ENCODE measurements at places on chromosomes 3 and 15.

DNA sequence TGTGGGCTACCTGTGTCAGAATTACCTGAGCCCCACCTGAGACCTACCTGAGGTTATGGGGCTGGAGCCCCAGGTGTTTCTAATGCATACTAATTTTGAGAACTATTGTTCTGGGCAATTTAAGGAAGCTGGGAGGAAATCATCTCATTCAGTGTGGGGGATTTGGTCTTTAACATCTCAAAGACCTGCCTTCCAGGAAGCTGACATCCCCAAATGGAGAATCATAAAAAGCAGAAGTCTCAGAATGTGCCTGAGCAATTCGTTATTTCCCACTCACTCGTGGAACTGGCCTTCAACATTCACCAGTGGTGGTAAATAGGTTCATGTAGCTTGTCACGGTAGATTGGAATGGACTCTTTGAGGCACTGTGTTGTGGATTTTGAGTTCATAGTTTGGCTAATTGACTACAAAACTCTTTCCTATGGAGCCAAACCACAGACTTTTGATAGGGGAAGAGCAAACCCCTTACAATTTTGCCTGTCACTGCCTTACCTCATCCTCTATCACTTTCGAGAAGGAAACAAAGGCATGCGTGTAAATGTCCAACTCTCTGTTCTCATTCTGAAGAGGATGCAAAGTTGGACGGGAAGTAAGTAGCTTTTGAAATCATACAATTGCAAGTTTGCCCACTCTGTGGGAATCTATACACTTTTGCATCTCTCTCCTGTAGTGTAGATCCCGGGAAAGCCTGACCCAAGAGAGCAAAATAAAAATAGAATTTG is 521.0 kb upstream of the MDFIC2 start:
- no peak for DNase-seq

DNA sequence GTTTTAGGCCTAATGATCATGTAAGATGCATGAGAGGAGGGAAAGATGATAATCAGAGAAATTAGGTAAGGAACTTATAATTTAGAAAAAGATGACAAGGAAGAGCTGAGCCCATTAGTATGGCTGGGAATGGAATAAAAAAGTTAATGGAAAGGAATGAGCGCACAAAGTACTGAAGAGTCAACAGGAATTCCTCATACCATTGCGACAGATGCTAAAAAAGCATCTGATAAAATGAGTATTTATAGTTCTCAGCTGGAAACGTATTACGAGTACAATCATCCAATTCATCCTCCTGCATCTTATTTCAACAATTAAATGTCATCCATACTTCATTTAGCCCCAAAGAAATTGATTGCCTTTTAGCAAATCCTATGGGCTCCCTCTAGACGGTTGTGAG is 58.9 kb downstream of the TMCC1 start:
- no peak for DNase-seq

GRCh38 chr3:111850537-111850936 is 8.5 kb upstream of the PHLDB2 start:
- no peak for DNase-seq

DNA sequence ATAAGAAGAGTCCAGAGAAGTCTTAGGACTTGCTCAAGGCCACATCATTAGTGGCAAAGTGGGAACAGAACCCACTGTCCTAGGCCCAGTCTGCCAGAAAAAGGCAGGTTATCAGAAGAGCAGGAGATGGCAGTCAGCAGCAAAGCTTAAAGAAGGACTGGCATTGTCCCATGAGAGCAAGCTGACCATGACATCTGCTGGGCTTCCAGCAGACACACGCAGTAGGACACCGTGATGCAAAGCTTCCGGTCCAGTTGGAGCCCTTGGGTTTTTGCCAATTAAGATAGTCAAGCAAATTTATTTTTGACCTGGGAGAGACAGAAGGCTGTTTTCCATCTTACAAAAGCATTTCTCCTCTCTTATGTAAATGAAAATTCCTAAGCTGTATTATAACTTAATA is 42.1 kb downstream of the ZBTB38 start:
- no peak for DNase-seq

- no peak for DNase-seq
Measured at GRCh38 chr3:14166877-14167603, 11.4 kb downstream of the XPC start.

GRCh38 chr3:125203731-125204130 is 8.8 kb downstream of the SLC12A8 start:
- DNase-seq: no peak

DNA sequence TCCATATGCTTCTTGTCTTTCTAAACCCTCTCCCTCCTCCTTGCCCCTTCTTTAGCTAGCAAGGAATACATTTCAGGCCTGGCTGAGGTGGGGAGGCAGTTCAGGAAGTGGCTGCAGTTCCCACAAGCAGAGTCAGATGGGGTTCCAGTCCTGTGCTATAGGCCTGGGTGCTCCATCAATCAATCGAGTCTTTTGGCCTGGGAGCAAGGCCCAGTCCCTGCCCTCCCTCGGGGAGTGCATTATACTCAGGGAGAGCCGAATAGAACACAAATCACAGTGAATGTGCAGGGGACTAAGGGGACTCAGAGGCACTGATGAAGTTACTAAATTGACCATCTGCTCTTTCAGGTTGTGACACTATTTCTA is 58.0 kb upstream of the HERC1 start:
- no peak for DNase-seq

- no peak for DNase-seq
Measured at GRCh38 chr3:119831022-119831421, 49.1 kb downstream of the NR1I2 start.

DNA sequence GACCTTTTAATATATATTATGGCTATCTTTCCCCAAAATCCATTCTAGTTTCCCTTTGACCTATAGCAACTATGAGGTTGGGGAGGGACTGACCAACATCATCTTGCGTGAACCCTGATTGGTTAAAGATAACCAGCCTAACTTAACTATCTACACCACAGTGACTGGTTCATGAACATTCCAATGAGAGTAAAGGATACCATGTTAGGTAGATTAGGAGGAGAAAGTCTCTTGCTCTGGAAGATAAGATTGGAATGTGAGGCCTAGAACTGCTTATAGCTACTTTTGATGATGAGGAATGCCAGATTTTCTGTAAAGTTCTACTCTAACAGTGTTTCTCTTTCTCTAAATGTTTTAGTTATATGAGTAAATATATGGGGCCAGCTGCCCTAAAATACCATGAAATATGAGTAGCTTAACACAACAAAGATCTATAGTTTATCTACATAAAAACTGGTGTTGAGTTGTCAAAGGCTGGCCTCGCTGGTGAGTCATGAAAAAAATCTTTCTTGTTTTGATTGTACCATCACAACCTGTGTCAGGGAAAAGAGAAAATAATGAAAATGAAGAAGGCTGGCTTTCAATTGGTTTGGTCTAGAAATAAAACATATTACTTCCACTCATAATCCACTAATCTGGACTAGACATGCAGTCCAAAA is 481.4 kb downstream of the NSUN3 start:
- DNase-seq: no peak

DNA sequence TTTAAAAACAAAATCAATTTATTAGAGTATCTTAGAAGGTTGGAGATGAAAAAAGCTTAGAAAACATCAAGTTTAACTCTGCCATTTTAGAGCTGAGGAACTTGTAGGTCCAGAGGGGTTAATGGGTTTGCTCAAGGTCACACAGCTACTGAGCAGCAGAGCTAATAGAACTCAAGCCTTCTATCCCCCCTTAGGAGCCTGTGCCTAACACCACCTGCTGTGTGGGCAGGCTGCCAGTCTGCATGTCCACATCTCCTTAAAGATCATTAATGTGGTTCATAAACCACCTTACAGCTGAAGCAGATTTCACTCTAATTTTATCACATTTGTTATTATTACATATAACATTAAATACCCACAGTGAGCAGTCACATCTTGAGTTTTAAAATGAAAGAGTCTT is 14.1 kb upstream of the SLC35G2 start:
- no peak for DNase-seq

All from thymus (tissue), 14 donors.